CD4-positive, alpha-beta T cell treated with Interleukin-15 for 1 hour (primary cell): ENCODE measurements at places on chromosomes 5 and 9.

GRCh38 chr5:95519681-95520080 is 35.1 kb downstream of the SKIC3 start:
- DNase-seq, result no peak

DNA sequence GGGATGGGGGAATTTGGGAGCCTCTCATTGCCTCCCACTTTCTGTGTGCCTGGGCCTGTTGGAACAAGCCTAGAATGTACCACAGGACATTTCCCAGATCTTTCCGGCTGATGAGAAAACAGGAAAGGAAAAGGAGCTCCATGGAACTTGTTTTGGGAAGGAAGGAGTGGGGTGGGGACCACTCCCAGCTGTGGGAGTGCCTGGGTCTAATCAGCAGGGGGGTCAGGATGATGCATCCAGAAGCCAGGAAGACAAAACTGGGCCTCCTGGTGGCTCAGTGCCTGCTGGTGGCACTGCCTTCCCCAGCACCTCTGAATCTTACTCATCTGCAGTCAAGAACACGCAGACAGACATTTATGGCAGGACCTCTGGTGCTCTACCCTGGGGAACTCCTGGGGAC is 2.8 kb downstream of the SMIM33 start:
- DNase-seq, result no peak

DNA sequence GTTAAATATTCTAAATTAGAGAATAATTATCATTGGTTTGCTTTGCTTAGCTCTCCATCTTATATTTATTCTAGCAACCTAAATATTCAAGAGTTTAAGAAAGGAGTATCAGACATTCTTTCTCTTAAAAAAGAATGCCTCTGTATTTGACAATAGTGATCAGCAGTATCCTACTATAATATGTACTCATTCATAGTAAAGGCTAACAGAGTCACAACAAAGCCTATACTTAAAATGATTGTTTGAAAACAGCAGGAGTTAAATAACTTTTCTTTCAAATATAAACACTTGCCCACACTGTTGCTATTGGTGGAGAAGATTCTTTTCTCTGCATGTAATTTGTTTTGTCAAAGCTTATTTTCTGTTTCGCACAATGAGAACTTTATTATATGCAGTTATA is 178.4 kb downstream of the PTPRD start:
- DNase-seq, result no peak

- no peak for DNase-seq
Measured at GRCh38 chr5:103203226-103203625, 55.3 kb upstream of the MACIR start.

- DNase-seq, result no peak
Measured at GRCh38 chr5:1833264-1834021, 32.2 kb downstream of the NDUFS6 start.

- DNase-seq, result no peak
Measured at GRCh38 chr5:96049398-96050272, 88.0 kb upstream of the ELL2 start.

GRCh38 chr5:15807248-15807647 is 307.3 kb downstream of the FBXL7 start:
- DNase-seq, result no peak

- peak; percentile 73 for DNase-seq
Measured at GRCh38 chr9:137114613-137115393, at the start of gene DPP7. Gene DPP7, minus strand, starts transcription at chr9:137114733. Its CDS starts 20 bp downstream, at chr9:137114713.

DNA sequence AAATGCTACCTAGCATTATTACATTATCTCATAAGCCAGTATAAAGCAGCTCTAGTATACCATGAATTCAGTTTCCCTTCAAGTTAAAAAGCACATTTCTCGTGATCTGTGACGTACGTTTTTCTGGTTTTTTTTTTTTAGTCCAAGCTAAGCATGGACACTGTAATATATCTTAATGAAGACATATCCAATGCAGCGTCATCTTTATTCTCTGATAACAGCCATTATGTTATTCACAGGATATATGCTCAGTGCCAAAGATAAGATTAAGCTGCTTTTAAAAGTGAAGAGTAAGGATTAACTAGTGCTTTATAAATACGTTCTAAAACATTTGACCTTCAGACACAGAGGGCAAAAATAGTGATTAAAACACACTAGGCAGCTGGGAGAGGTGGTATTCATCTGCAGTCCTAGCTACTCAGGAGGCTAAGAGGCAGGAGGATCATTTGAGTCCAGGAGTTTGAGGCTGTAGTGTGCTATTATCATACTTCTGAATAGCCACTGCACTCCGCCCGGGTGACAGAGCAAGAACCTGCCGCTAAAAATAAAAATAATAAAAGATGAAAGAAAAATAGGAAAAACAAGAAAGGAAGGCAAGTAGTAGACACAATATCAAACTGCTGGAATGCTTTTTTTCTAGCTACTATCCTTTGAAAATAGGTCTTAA is 7.7 kb downstream of the CSNK1A1 start:
- no peak for DNase-seq
